Astrocyte (in vitro differentiated cells and primary cell): ENCODE measurements at places on chromosomes 12 and 14. TPM values are rescaled to one million over a fixed set of nuclear protein-coding genes. Genes with fewer than 3 reads are reported as not detected.

The FAR2 gene
- 3.3 and 3.9 TPM in 2 replicates for total RNA-seq

DNA sequence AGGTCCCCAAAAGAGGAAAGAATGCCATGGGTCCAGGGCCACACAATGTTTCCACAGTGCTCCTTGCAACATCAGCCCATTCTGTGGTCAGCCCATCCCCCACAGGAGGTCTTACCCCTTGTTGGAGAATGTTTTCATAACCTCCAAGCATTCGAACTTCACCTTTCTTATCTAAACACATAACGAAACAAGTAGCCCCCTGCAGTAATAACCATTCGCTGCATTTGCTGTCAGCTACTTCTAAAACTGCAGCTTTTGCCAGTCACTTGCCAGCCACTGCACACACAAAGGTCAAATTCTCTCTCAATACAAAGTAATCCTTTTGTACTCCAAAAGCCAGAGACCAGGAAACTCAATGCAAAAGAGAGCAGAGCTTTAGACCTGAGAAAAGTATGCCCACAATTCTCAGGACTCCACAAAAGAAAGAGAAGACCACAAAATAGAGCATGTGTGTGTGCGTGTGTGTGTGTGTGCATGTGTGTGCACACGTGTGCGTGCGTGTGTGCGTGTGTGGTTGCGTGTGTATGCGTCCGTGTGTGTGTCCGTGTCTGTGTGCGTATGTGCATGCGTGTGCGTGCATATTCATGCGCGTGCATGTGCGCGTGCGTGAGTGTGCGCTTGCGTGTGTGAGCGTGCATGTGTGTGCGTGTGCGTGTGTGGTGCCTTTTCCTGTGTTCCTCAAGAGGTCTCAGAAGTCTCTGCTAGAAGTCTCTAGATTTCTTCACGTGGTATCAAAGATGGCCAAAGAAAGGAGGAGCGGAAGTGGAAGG, 31.7 kb upstream of the NINJ2 start:
- no peaks in the 10 kb centered on the region for H3K27me3 ChIP-seq
- DNase-seq: no peak
- H3K4me3 ChIP-seq: no peak overlapping the region
- no peaks in the 10 kb centered on the region for H3K4me1 ChIP-seq

GRCh38 chr12:127075981-127076380, 1191.0 kb upstream of the TMEM132C start:
- no peaks in the 10 kb centered on the region for H3K4me1 ChIP-seq
- no peak overlapping the region for H3K4me3 ChIP-seq
- no peaks in the 10 kb centered on the region for H3K27me3 ChIP-seq
- no peak overlapping the region for H3K27ac ChIP-seq

The TAS2R8 gene
- total RNA-seq: not detected in 2 replicates

DNA sequence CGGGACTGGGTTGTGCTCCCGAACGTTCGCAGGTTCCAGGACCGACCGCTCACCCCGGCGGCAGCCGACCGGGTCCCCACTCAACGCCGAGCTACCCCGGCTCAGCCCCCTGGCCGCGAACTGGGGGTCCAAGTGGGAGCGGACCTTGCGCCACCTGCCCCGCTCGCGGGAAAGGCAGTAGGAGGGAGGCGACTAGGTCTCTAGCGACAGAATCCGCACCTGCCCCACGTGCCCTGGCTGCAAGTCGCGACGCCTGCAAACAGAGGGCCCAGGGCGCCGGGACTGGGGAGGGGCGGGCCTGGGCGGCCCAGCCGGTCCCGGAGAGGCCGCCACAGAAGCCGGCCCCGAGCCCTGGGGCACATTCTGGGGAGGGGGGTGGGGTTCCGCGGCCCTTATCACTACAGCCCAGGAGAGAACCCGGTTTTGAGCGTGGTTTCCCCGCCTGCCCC, 239.2 kb upstream of the CPNE8 start:
- no peaks in the 10 kb centered on the region for H3K36me3 ChIP-seq
- no peak overlapping the region for H3K4me3 ChIP-seq
- H3K27me3 ChIP-seq: peaks cover 3% of the 10 kb centered on the region

GRCh38 chr12:74752215-74752614, 214.6 kb downstream of the ATXN7L3B start:
- no peaks in the 10 kb centered on the region for H3K4me1 ChIP-seq
- H3K4me3 ChIP-seq: no peak overlapping the region
- no peaks in the 10 kb centered on the region for H3K36me3 ChIP-seq

The GALNT8 gene
- 6.4 and 6.8 TPM in 2 replicates for total RNA-seq

DNA sequence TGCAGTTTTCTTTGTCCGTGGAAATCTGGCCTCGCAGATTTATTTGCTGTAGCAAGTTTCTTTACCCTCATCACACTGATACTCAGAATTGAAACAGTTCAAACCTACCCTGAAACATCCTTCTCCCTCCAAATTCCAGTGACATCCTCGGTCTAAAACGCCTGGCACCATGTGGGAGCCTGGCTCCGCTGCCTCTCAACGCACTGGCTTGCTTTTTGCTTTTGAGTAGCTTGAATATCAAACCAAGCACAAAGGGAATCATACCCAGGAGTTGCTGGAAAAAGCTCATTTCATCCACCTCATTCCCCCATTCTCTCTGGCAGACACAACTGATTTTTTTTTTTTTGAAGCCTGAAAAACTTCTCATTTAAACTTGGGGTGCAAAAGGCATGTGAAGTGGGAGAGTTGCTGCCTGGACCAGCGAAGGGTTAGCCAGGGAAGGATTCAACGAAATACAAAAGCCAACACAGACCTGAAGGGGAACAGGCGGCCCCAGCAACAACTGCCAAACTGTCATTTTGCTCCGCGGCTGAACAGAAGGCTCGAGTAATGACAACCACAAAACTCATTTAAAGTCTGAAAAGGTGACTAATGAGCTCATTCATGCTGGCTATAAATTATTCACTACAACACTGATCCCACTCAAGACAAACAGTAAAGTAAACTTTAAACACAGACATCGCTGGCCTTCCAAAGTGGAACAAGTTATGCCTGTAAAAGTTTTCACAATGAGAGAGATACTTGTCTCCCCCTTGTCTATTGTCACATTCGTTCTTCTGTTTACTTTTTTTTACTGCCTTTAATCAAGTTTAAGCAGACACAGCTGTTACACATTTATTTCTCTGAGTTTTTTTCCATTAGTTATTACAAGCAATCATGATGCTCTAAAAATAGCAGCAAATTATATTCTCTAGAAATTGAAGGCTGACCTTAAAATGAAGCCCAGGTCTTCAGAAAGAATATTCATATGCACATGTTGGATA, 12.5 kb upstream of the FOXN3 start:
- peak overlapping the region; percentile 32 for H3K4me3 ChIP-seq
- peak overlapping the region; percentile 72 for H3K27ac ChIP-seq
- H3K27me3 ChIP-seq: no peaks in the 10 kb centered on the region
- H3K36me3 ChIP-seq: no peaks in the 10 kb centered on the region
- peaks cover 37% of the 10 kb centered on the region for H3K4me1 ChIP-seq

DNA sequence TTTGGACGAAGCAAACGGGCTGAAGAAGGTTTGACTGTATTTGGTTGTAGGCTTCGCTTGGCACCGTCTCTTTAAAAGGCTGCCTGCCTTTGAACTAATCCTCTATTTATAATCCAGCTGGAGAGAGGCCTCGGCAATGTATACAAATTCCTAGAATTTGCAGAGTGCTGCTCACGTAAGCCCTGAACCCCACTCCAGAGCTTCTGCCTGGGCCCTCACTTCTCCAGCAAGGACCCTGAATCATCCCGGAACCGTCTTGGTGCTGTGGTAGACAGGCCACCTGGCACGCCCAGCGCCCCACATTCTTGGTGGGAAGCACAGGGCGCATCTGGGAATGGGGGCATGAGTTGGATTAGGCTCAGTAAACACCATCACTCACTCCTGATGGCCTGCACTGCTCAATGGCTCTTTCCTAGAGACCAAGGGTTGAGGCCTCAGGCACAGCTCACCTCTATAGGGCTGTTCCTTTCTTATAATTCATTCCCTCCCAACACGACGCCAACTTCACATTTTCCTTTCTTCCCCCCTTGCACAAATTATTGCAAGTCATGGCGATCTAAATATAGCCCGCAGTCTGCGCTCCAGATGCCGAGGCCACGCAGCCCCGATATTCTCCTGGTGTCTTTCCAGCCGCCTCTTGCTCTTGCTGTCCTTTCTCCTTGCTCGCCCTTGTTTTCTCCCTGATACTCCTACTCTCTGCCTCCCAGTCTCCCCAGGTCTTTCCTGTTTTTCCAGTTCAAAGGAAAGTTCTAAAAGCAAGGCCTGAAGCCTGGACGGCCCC, 141.0 kb downstream of the ZFP36L1 start:
- H3K4me1 ChIP-seq: peaks cover 21% of the 10 kb centered on the region
- H3K27ac ChIP-seq: no peak overlapping the region
- no peak overlapping the region for H3K4me3 ChIP-seq

The SHMT2 gene
- total RNA-seq: 197 and 217 TPM in 2 replicates

The NRIP2 gene
- not detected in 2 replicates for total RNA-seq

The GDF11 gene
- 25.3 and 28.9 TPM in 2 replicates for total RNA-seq

DNA sequence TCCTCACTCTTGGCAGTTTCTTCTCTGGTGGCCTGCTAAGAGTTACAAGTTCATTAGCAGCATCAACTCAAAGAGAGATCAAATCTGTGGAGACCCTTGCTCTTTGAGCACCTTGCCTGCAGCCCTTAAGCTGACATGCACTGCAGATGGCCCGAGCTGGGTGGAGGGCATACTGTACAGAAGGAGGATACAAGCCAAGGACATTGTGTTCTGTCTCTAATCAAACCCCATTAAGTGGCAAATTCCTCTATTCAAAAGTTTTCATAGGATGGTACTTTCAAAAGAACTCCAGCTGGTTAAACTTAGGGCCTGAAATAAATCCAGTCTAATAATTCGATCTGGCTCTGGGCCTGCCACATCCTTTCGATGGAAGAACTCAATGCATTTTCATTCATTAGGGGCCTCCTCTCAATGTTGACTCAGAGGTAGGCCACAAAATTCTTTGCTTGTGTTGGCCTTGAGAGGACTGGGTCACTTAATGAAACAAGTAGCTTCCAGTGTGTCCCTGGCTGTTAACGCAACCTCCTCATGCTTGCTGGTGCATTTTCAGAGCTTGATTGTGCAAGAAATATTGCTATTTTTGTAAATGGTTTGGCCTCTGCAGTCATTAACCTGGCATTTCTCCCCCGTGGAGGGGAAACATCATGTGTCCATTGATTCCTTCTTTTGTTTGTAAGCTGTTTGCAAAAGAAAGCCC, 318.2 kb downstream of the NUAK1 start:
- no peak overlapping the region for H3K27ac ChIP-seq
- H3K4me3 ChIP-seq: no peak overlapping the region
- H3K4me1 ChIP-seq: peaks cover 20% of the 10 kb centered on the region
- H3K36me3 ChIP-seq: no peaks in the 10 kb centered on the region
- DNase-seq: peak; percentile 86

The ZNF410 gene
- total RNA-seq: 38.7 and 42.9 TPM in 2 replicates

DNA sequence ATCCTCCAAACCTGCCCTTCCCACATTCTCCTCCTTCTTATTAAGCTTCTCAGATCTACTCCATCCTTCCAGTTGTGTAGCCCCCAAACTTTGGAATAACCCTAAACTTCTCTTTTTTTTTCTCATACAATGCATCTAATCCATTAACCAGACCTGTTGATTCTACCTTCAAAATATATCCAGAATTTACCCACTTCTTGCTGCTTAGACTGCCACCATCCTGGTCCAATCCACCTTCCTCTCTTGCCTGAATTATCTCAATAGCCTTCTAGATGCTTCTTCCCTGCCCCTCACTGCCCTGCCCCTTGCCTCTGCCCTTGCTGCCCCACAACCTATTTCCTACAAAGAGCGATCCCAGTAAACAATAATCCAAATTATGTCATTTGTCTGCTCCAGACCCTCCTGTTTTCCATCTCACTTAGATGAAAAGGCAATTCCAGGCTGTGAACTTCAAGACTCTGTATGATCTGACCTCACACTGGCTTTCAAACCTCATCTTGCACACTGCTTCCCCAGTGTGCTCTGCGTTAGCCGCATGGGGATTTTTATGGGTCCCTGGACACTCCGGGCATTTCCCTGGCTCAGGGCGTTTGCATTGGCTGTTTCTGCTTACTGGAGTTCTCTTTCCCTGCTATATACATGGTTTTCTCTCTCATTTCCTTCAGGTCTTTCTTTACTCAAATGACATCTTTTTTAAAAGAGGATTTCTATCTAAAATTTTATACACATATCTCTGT, 42.6 kb upstream of the HIF1A start:
- H3K27me3 ChIP-seq: no peaks in the 10 kb centered on the region
- H3K4me3 ChIP-seq: no peak overlapping the region
- H3K27ac ChIP-seq: no peak overlapping the region

The DTX1 gene
- 4.6 and 5.5 TPM in 2 replicates for total RNA-seq

The LYZ gene
- 0.31 and 0.45 TPM in 2 replicates for total RNA-seq

DNA sequence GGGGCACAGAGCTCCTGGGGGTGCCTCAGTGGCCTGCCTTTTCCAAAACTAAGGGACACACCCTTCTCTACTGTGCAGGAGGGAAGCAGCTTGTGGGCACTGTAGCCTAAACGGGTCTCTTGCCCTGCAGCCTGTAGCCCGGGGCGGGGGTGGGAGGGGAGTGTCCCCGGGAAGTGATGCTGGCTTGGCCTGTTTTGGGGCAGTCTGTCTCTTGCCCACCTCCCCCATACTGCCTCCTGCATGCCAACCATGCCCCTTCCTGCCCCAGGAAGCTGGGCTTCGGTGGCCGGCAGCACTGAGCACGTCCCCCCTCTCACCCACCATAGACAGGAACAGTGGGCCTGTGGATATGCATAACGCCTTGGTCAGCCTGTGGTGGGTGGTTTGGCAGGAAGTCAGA, 43.4 kb downstream of the PRIMA1 start:
- H3K27me3 ChIP-seq: no peaks in the 10 kb centered on the region
- no peak for DNase-seq
- H3K36me3 ChIP-seq: no peaks in the 10 kb centered on the region

GRCh38 chr14:104548802-104549535, 30.6 kb upstream of the C14orf180 start:
- H3K27me3 ChIP-seq: peaks cover 6% of the 10 kb centered on the region
- H3K27ac ChIP-seq: no peak overlapping the region
- H3K36me3 ChIP-seq: no peaks in the 10 kb centered on the region
- no peak overlapping the region for H3K4me3 ChIP-seq
- DNase-seq: no peak

DNA sequence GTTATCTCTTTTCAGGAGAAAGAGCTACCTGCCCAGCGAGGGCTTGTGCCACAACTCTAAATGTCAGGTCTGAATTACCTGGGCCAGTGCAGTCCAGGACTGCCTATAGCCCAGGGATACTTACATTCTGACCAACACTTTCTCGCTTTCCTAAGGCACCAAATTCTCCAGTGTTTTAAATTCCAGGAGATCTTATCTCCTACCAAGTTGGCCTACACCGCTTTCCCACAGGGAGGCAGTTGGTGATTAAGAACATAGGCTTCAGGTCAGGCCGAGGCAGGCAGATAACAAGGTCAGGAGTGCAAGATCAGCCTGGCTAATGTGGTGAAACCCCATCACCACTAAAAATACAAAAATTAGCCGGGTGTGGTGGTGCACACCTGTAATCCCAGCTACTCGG, 41.1 kb downstream of the RPS29 start:
- no peaks in the 10 kb centered on the region for H3K27me3 ChIP-seq
- no peak overlapping the region for H3K27ac ChIP-seq
- no peak for DNase-seq
- H3K4me1 ChIP-seq: no peaks in the 10 kb centered on the region
